ENCODE measurements at places on chromosomes 6 and 20. TPM values are rescaled to one million over a fixed set of nuclear protein-coding genes. Genes with fewer than 3 reads are reported as not detected.

GRCh38 chr6:13971303-13971702 lies 46.6 kb downstream of the RNF182 start:
- DNase-seq: no peak

DNA sequence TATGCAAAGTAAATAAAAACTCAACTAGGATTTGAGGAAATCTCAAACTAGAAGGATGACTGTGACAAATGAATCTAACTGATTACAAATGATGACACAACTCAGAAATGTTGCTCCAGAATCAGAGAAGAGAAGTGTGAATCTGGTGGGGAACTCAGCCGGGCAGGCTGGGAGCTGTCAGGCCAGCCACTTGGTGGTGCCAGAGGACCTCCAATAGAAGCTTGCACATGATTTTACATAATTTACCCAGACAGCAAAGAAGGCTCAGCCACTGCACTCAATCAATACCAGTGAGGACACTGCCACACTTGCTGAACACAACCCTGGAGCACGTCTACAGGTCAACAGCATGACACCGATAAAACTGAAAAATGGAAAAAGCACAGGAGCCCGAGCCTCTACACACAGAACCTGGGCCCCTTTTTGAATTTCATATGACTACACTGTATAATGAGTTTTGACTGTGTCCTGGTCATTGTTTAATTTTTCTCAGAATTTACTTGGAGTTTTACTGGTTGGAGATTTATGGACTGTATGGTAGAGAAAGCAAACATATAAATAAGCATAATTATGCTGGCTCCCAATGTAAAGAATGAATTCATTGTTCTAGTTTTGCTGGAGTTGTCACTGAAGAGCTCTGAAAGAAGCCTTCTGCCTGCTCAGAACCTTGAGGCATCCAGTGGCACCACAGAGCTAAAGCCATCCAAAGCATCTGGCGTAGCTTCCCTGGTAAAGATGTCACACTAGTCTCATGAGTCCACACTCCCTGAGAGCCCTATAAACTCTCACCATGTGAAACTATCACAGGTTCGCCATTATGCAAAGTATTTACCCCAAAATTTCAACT lies 296.5 kb downstream of the THBS2 start:
- DNase-seq: peak; percentile 66

DNA sequence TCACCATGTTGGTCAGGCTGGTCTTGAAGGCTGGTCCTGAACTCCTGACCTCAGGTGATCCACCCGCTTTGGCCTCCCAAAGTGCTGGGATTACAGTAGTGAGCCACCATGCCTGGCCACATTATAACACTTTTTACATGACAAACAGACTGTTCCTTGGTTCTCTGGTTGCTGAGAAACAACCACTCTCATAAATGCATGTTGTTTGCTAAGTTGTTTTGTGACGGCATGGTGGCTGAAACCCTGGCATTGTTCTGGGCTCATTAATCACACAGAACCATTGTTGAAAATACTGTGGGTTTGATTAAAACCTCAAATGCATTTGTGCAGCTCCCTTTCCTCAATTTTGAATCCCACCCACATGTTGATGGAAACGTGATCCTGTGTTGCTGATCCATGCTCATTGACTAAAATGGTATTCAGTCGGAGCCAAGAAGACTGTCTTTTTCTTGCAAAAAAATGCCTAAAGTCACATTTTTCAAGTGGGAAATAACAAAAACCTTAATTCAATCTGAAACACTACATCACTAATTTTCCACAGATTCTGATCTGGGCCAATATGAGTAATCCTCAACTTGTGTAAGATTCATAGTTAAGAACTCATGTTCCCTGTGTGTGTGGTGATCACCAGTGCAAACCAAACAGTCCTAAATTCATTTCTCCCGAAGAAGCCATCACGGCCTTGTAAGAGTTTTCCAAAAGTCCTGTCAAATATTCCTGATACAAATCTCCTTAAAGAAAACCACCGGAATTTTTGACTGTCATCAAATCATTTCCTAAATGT lies 132.8 kb downstream of the FNDC1 start:
- no peak for DNase-seq

DNA sequence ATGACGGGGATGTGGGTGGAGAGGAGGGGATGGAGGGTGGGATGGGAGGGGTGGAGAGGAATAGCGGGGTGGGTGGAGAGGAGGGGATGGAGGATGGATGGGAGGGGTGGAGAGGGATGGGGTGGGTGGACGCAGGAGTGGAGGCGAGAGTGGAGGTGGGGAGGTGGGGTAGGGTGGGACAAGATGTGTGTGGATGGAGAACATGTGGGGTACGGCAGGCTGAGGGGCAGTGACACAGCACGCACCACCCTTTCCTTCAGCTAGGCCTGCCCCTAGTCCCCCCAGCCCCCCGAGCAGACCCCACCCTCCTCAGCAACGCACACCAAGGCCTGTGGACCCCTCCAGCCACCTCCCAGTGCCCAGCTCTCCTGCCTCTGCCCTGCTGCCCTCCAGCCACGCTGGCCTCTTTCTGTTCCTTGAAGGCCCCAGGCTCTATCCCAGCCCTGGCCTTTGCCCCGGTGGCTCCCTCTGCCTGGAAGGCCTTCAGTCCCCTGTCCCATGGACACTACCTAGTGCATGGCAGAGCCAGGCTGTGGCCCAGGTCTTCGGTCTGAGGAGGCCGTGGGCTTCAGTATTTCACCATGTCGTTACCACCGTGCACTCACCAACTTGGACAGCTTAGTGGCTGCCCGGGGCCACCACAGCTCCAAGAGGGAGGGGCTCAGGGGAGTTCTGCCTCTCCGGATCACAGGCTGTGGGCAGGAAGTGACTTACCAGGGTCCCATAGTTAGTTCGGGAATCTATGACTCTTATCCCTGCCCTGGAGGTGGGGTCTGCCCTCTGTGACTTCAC lies 78.4 kb upstream of the PMEPA1 start:
- no peak for DNase-seq

DNA sequence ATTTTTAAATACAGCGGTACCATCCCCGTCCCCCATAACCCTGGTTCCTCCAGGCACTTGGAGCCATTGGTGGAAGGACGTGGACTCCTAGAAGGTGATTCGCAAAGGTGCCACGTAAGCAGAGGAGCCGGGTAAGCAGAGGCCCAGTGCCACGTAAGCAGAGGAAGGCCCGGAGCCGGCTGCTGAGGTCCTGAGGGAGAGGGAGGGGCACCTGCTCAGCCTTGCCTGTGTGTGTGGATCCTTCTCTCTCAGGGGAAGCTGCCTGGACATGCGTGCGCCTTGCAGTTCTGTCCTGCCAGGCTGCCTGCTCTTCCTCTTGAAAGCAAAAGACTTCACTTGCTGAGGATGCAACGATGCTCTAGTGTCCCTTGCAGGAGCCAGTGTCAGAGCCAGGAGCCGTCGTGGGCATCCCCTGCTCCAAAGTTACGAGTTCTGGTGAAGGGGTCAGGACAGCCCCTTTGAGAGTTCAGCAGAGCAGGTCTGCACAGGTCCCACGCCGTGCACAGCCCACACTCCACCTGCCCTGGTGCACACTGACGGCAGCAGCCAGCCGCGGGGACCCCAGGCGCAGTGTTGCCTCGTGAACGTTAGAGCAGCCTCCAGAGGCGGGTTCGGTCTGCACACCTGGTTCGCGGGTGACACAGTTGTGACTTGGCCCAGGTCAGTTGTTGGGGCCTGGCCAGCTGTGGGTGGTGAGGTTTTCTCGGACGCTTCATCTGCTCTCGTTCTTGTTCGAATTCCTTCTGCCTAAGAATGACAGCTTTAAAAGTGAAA lies 1.9 kb upstream of the NKAIN4 start:
- no peak for DNase-seq

- no peak for DNase-seq
These were observed 154.0 kb downstream of the JARID2 start for GRCh38 chr6:15399641-15400470.

GRCh38 chr20:945841-946240 lies 29.7 kb upstream of the ANGPT4 start:
- no peak for DNase-seq

DNA sequence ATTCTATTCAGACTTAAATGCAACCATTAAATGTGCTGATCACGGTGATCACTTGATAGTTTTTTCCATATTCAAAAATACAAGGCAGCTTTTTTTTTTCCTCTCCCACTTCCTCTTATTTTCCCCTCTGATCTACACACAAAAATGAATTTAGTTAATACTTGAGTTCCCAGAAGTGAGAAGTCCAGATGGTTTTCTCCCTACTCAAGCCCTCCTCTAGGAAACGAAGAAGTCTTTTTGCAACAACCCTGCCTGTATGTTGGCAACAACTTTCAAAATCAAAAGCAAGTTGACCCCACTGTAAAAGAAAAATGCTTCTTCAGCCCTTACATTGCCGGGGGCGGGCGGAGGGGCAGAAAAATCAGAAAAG lies 24.3 kb downstream of the ARHGAP18 start:
- no peak for DNase-seq

DNA sequence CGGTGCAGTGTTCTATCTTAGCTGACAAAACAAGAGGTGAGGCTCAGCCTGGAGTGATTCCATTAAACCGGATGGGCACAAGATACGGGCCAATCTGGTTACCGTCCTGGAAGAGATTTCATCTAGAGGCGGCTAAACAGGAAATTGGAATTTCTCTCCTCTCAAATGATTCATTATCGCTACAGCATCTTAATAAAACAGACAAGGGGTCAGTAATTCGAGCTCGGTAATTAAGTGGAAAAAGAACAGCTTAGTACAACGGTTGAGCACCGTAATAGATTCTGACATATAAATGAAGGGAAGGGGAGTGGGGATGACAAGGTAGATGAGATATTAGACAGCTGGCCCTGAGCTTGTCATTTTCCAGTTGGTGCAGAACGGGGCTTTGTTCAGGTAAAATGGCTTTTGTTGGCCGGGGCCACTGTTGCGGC lies 137.2 kb downstream of the EDN3 start:
- DNase-seq: no peak

GRCh38 chr20:22544462-22544861 lies 39.9 kb downstream of the FOXA2 start:
- no peak for DNase-seq

DNA sequence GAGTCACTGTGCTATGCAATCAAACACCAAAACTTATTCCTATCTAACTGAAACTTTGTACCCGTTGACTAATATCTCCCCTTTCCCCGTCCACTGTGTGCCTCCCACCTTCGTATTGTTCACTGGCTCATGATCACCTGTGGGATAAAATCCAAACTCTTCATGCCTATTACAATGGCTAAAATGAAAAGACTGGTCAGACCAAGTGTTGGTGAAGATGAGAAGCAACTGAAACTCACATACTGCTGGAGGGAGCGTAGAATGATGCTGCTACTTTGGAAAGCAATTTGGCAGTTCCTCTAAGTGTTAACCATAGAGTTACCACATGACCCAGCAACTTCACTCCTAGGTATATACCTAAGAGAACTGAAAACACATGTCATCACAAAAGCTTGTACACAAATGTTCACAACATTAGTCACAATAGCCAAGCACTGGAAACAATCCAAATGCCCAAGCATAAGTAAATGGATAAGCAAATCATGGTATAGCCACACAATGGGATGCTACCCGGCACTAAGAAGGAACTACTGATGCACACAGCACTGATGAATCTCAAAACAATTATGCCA lies 13.1 kb downstream of the RPS10 start:
- no peak for DNase-seq

- no peak for DNase-seq
These were observed 220.0 kb upstream of the ZFP64 start for GRCh38 chr20:52411611-52412010.

DNA sequence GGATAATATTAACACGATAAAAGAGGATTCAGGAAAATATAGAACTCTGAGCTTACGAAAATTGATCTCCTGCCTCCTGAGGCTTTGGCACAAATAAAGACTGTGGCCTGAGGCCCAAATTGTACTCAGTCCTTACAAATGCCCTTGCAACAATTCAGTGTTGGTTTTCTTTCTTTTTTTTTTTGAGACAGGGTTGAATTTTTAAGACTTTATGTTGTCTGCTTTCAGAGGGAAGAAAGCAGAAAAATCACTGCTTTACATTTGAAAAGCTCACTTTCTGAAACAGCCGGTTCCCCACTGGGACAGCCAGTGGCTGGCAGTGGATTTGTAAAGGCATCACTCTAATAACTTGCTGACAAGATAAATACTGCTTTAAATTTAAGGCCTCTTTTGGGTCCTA lies 290.5 kb downstream of the SLC35F1 start:
- DNase-seq: no peak

DNA sequence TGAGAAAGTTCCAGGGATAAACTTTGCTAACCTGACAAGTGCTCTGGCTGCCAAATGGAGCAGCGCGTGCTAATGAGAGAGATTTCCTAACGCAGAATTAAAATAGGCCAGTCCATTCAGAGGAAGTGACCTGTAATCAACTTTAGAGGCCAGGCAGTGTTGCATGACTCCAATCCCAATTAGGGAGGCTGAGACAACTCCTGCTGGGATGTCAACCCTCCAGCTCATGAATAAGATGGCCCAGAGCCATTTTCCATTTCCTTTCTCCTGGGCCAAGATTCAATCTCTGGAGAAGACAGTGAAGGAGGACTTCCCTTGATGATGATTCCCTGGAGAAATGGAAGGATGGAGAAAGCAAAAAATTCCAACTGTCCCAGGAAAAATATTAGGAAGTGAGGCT lies 241.5 kb upstream of the RNF24 start:
- DNase-seq: no peak

GRCh38 chr6:148509800-148510581 lies 167.4 kb downstream of the SASH1 start:
- peak; percentile 41 for DNase-seq

DNA sequence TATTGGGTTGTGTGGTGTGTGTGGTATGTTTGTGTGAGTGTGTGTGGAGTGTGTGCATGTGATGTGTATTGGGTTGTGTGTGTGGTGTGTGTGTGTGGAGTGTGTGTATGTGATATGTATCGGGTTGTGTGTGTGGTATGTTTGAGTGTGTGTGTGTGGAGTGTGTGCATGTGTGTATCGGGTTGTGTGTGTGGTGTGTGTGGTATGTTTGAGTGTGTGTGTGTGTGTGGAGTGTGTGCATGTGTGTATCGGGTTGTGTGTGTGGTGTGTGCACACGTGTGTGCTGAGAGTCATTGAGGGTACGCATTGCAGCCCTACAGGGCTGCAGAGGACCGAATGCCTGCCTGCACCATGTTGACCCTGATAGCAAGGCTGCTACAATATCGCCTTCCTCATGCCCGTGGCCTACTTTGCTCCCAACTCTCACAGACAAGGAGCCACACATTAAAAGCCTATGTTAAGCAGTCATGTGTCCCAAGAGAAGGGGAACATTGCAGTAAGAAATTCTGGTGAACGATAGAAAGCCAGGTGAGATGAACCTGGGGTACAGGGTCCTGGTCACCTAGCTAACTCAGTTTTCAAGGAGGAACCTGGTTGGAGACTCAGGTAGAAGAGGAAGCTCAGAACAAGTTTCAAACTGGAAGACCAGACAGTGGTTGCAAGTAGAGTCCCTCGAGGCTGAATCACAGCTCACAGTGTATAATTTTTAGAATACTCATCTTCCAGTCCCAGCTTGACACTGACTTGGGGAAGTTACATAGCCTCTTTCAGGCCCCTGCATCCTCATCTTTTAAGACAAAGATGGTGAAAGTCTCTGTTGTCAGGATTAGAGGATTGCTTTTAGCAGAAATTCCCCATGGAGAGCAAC lies 45.7 kb upstream of the TMEM170B start:
- DNase-seq: no peak

Gene EFCAB8
- total RNA-seq: not detected

Gene PRND
- total RNA-seq: not detected

Gene LGSN
- total RNA-seq: not detected

Gene PAX1
- total RNA-seq: not detected

Gene HLA-B
- total RNA-seq: 379 TPM

Gene TBC1D7
- 48.1 TPM for total RNA-seq

Gene SRMS
- total RNA-seq: not detected

Gene TREM1
- total RNA-seq: not detected

Gene TMEM244
- not detected for total RNA-seq

Gene CST2
- total RNA-seq: 270 TPM

Data from Caki2 (cell line).